CD4-positive, alpha-beta T cell treated with Interleukin-12 subunit alpha and Interleukin-12 subunit beta, for 1 hour (primary cell): ENCODE measurements at places on chromosomes 12 and 14.

DNA sequence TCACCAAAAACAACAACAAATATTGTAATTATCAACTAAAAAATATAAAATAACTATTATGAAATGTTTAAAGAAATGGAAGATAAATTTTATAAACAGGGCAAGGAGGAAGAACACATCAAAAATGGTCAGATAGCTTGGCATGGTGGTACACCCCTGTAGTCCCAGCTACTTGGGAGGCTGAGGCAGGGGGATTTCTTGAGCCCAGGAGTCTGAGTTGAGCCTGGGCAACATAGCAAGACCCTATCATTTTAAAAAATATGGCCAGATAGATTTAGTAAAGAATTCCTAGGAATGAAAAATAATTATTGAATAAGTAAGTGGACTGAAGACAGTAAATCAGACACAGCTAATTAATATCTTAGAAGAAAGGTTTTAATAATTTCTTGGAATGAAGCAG is 32.6 kb downstream of the ITPR2 start:
- no peak for DNase-seq

- no peak for DNase-seq
These were observed 22.7 kb downstream of the HIF1A start for GRCh38 chr14:61718039-61718438.

GRCh38 chr12:68129979-68130378 is 29.6 kb downstream of the IFNG start:
- no peak for DNase-seq

GRCh38 chr12:69423037-69423905 is 46.9 kb upstream of the FRS2 start:
- DNase-seq, result no peak

DNA sequence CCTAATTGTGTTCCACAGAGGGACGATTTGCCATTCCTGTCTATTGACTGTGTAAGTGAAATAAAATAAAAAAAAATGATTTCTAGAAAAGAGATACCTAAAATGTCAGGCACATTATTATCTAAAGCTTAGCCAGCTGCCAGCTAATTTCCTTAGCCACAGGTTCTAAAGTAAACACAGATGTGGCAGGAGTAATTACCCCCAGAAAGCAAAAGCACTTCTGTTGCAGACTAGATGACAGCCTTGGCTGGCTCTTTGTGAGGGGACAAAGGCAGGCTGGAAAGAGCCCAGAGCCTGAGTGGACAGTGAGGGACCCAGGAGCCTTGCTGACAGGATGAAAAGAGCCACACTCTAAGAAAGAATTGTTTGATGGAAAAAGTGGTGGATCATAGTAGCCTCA is 418.1 kb downstream of the LRIG3 start:
- no peak for DNase-seq
